ELR (cell line): ENCODE measurements at places on chromosomes 16 and 17.
A peak's percentile ranks its signal among the peaks of the same experiment; 100 is the strongest.

GRCh38 chr16:77657016-77657415, 65.3 kb upstream of the NUDT7 start:
- DNase-seq, result peak; percentile 1

DNA sequence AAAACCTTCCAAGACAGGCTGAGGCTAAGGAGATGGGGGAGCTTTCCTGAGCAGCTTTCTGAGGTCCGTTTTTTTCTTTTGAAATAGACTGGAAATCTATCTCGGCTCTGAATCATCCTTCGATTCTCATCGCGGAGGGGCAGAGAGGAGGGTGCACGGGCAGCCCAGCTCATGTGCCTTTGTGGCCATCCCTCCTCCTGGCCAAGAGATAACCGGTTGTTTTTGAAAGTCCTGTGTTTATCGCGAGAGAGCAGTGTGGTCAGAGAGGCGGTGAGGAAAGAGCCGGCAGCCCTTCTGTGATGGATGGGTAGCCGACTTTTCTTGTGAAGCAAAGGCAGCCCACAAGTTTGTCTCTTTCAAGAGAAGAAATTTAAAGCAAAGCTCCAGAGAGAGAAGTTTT, 191.6 kb downstream of the CCDC182 start:
- DNase-seq, result no peak

DNA sequence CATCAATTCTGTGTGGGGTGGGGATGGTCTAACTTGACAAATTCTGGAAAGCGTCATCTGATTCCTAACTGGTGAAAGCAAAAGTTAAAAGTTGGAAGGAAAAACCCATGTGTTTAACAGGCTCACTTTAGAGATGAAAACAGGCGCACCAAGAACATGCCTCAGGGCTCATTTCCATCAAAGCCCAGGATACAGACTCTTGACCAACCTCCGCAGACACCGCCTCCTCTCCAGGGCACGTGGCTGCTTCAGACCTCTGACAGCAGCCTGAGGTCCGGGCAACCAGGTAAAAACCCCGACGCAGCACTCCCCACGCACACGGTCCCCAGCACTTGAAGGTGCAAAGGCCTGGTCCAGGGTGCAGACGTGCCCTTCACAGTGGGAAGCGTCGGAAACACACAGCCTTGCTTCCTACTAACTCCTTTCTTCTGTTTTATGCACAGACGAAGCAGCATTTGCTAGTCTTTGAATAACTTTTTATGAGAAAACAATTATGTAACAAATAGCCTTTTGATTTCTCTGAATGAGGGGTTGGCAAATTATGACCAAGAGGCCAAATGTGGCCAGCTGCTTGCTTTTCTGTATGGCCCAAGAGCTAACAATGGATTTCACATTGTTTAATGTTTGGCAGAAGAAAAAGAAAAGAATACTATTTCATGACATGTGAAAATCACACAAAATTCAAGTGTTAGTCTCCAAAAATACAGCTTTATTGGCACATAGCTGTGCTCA, 44.2 kb upstream of the TRAP1 start:
- no peak for DNase-seq

GRCh38 chr16:27460663-27461482, 58.9 kb downstream of the IL21R start:
- no peak for DNase-seq

GRCh38 chr17:13584701-13585080, 17.0 kb downstream of the HS3ST3A1 start:
- DNase-seq, result peak; percentile 87

DNA sequence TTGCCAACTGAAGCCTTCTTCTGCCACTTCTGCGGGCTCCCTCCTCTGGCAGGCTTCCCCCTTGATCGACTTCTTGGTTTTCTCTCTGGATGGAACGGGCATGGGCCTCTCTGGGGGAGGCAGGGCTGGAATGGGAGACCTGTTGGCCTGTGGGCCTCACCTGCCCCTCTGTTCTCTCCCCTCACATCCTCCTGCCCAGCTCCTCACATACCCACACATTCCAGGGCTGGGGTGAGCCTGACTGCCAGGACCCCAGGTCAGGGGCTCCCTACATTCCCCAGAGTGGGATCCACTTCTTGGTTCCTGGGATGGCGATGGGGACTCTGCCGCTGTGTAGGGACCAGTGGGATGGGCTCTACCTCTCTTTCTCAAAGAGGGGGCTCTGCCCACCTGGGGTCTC, 6.5 kb upstream of the LASP1NB start:
- DNase-seq, result no peak

DNA sequence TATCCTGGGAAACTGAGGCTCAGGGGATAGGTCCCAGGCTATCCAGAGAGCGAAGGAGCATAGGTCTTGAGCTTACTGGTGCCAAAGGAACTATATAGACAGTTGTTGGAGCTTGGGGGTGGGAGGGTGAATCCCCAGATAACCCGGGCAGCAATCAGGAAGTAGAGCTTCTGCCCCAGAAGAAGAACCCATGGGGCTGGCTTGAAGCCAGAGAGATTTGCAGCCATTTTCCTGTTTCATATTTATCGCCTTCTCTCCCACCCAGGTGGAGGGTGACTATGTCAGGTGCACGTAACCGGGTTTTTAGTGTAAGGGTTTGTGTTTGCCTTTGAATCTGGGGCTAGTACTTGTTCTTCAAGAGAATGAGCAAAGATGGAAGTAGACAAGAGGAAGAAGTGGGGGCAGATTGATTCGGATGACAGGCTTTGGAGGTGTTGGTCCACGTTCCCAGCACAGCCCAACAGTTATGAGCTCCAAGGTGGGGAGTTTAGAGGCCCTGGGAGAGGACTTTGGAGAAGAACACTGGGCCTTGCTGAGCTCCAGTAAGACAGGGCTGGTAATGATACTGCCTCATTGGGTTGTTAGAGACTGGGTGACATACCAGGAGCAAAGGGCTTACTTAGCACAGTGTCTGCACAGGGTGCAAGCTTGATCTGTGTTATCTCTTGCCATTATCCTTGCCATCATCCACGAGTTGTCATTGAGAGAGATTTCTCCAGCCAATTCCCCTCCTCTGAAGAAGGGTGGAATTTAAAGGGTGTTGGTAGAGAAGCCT, 145.6 kb downstream of the CCDC182 start:
- no peak for DNase-seq
